Hypothalamus (tissue), 51 donors: ENCODE measurements at places on chromosomes 16 and 17.

GRCh38 chr17:3037259-3037658, 26.1 kb downstream of the OR1D5 start:
- DNase-seq: no peak

DNA sequence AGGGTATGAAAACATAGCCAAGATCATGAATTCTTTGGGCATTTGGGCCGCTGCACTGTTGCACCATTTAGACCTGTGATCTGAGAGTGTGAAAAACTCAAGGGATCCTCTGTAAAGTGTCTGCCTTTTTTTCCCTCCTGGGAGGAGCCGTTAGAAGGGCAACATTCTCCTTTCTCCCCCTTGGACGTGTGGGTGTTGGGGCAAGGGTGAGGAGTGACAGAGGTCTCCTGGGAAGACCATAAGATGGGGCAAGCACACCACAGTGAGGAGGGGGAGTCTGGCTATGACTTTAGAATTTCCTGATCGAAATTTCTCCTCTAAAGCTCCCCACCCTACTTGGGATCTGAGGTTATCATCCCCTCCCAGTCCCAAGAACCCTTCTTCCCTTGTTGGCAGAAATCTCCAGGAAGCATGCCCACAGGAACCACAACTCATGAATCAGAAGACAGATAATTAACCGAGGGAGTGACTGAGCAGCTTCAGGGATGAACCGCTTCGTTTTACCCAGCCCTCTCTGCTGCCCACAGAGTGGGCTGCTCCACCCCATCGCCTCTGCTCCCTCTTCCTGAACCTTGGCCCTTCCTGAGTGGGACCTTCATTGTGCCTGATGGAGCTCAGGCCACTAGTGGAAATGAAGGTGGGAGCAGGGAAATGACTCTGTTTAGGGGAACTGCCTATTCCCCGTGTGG, 4.2 kb downstream of the ITGB3 start:
- no peak for DNase-seq

DNA sequence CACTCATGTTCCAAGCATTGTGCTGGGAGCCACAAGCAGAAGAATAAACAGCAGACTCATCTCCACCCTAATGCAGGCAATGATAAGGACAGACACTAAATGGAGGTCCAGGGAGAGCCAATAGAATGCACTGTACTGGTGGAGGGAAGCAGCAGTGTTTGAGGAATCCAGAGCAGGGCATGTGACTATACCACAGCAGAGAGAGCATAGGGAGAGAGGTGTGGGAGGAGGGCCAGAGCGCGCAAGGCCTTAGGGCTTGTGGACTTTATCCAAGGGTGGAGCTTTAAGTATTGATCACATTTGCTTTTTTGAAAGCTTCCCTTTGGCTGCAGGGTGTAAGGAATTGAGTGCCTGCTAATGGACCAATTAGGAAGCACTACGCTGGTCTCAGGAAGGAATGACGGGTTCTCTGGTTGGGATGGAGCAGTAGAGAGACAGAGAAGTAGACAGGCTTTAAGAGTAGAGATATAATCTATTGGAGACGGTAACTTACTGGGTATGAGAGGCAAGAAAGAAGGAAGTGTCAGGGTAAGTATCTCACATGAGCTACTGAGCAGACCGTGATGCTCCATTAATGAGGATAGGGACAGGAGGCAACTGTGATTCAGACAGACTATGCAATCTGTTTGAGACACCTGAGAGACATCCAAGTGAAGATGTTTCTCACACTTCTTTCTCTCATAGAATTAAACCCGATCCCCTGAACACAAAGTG, 82.2 kb downstream of the MYO1D start:
- no peak for DNase-seq

- no peak for DNase-seq
Measured at GRCh38 chr17:68600931-68601564, at the start of gene FAM20A. TSS of gene FAM20A (minus strand) at chr17:68601367. CDS start at chr17:68600666, 701 bp downstream.

- DNase-seq: no peak
Measured at GRCh38 chr17:67136191-67137025, 92.1 kb downstream of the CACNG1 start.

- DNase-seq: no peak
Measured at GRCh38 chr16:6499413-6499812, 833.2 kb upstream of the RBFOX1 start.

- DNase-seq: no peak
Measured at GRCh38 chr16:56776562-56776961, 46.6 kb downstream of the NUP93 start.

DNA sequence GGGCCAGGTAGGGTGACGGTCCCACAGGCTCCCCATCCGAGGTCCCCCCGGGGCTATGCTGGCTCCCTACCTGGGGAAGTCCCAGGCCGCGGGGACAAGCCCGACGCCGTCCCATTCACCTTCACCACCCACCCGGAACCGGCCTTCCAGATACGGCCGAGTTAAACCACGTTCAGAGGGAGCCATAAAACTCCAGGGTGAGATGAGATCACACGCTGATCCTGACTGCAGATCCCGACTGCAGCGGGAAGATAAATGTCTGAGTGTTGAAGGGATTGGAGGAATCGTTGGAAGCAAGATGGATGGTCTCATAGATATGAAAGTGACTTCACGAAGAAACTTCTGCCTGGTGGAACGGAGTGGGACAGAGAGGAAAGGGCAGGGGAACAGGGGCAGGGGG, 13.6 kb upstream of the C1QTNF8 start:
- DNase-seq: no peak

GRCh38 chr17:63406689-63407330, 39.3 kb downstream of the CYB561 start:
- peak; percentile 75 for DNase-seq

GRCh38 chr16:12202486-12202885, 226.0 kb downstream of the SNX29 start:
- no peak for DNase-seq

DNA sequence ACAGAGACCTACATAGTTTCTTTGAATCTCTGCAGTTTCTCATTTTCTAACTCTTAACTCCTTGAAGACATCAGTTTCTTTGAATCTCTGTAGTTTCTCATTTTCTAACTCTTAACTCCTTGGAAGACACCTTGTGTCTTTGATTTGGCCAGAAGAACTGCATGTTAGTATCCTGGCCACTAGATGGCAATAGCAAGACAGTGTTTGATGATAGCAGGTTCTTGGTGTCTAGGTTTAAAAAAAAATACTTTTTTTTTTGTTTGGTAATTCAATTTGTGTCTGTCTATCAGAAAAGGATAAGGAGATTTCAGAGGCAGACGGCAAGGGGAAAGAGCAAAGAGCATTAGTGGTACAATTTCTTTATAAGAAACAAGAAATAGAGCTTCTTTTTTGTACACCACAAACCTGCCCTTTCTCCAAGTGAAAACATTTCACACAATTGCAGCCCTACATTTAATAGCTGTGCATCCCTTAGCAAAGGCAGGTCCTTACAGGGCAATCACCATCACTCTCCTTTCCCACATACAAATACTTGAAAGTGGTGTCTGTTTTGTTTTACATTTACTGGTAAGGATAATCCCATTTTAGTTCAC, 1324.9 kb upstream of the CDH8 start:
- DNase-seq: no peak

- DNase-seq: no peak
Measured at GRCh38 chr17:79923974-79924638, 84.9 kb upstream of the CBX4 start.

DNA sequence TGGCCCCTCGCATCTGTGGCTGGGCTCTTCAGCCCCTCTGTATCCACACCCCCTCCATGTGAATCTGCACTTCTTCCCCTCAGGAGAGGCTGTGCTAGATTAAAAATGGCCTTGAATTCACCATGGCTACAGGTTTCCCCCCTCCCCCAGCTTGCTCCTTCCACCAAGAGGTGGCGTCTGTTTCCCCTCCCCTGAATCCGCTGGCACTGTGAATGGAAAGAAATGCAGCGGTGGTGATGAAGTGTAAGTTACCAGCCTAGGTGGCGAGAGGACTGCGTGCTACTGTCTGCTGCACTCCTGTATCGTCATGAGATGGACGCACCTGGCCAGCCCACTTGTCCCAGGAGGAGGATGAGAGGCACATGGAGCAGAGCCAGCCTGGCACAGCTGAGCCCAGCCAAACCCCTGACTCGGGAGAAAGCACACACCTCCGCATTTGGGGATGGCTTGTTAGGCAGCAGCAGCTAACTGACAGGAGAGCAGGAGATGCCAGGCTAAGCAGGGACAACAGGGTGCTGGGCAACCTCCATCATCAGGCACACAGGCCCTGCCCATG, 26.2 kb downstream of the TNFRSF13B start:
- DNase-seq: no peak

DNA sequence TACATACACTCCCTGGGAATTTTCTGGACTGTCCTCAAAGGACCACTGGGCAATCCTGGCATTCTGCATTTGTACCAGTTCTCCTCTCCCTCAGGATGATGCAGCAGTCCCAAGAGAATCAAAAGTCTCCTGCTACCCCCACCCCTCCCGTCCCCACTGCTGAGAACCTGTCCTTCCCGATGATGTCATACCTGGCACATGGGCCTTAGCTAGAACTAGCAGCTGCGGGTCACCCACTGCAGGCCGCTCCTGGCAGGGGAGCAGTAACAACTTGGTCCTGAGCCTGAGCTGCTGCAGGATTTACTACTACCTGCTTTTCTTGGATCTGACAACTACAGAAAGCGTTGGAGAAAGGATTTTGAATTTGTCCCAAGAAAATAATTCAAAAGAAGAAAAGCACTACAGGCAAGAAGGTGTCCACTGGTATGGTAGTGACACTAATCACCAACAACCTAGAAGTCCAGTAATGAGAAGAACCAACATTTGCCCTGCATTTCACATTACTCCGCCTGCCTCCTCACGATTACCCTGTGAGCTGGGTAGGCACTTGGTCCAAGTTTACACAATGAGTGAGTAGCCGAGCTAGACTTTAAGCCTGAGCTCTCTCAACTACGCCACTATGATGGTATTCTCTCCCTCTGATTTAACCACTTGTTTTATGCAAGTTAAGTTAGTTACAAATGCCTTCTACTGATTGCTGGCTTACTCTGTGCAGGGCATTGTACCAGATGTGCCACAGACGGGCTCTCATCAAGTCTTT, 55.3 kb upstream of the ETV4 start:
- no peak for DNase-seq

DNA sequence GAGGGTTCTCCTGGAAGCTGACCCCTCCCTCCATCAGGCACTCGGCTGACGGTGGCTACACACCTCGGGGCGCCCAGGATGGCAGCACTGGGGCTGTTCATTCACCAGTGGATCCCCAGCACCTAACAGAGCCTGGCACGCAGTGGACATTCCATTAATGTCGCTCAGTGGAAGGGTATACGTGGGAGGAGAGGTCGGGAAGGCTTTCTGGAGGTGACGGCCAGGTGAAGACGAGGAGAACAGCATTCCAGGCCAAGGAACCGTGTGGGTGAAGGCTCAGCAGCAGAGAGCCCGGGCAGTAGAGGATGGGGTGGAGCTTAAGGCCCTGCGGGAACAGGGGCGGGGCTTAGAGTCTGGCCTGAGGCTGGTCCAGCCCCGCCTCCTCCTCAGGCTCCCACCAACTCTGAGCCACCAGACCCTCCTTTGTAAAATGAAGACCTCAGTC, 2.5 kb upstream of the HS3ST6 start:
- DNase-seq: no peak

GRCh38 chr17:39887078-39887477, 19.1 kb downstream of the ZPBP2 start:
- DNase-seq: no peak

DNA sequence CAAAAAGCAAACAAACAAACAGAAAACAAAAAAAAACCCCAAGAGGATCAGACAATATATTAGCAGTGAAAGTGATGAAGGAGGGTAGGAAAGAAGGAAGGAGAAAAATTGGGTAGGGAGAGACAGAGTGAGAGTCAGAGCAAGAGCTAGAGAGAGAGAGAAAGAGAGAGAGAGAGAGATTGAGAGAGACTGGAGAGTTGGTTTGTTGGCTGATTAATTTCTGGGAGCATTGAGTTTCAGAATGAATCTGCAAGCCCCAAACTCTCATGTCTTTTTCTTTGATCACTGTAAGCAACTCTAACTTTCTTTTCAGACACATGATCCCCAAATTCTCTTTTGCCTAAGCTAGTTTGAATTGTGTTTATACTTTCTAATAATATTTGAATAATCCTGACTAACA, 388.1 kb downstream of the SHISA9 start:
- no peak for DNase-seq

GRCh38 chr17:77875881-77876509, 82.5 kb upstream of the TNRC6C start:
- no peak for DNase-seq

- no peak for DNase-seq
Measured at GRCh38 chr17:60846175-60846574, 168.5 kb downstream of the BCAS3 start.

DNA sequence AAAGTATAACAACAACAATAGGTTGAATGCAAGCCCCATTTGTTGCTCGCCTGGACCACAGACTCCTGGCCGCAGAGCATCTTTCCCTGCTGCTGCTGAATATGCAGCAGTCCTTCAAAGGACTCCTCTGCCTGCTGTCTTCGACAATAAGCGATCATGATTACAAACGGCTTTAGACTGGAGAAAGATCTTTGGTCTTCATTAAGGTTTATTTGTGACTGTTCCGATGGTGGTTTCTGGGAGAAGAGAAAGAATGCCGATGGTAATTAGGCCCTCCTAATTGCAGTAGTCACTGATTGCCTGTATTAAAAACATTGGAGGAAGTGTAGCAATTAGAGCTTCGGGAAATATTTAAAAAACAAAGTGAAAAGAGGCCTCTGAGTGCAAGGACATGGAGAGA, 138.2 kb downstream of the CACNG3 start:
- no peak for DNase-seq

GRCh38 chr16:47056688-47057629, 83.5 kb upstream of the DNAJA2 start:
- DNase-seq: no peak

DNA sequence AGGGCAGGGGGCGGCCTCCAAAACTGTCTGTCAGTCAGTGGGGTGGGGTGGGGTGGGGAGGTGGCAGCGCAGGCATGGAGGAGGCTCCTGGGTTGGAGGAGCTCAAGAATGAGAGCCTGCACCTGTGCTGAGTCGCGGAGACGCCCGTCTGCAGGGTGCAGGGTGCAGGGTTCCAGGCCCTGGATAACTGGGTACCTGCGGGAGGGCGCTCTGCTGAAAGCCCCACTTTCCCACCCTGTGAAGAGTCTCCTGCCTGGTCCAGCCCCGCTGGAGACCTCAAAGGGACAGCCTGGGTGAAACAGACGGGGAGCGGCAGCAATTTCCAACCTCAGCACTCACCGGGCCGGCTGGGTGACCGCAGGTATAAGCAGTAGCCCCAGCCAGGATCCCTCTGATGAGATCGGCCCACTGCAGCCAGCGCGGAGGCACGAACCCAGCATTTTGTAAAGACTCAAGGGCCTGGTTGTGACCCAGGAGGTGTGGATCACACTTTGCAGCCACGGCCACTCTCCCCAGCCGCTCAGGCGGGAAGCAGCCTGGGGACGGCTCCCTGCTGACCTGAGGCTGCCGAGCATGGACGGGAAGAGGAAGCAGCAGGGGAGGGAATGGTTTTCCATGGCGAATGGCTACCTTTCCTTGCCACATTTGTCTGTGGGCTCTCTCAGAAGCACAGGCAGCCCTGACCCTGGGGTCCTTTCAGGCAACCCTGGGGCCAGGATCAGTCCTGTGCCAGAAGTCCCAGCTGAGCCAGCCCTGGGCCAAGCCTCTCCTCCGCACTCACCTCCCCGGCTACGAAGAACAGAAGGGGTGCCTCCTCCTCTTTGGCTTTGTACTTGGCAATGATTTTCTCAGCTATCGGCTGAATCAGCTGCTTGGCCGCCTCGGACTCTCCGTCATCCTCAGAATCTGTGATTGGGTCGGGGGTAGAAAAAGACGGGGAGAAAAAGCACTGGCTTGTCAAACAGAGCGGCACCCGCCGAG, 21.0 kb downstream of the MRM3 start:
- no peak for DNase-seq

GRCh38 chr17:1490643-1491442, 1.6 kb downstream of the MYO1C start:
- DNase-seq: peak; percentile 34
